Activated CD4-positive, alpha-beta T cell treated with anti-CD3 and anti-CD28 coated beads for 1 hour (primary cell): ENCODE measurements at places on chromosomes 1 and 21.

GRCh38 chr1:157993918-157994605 lies 617 bp downstream of the KIRREL1 start:
- DNase-seq, result no peak

DNA sequence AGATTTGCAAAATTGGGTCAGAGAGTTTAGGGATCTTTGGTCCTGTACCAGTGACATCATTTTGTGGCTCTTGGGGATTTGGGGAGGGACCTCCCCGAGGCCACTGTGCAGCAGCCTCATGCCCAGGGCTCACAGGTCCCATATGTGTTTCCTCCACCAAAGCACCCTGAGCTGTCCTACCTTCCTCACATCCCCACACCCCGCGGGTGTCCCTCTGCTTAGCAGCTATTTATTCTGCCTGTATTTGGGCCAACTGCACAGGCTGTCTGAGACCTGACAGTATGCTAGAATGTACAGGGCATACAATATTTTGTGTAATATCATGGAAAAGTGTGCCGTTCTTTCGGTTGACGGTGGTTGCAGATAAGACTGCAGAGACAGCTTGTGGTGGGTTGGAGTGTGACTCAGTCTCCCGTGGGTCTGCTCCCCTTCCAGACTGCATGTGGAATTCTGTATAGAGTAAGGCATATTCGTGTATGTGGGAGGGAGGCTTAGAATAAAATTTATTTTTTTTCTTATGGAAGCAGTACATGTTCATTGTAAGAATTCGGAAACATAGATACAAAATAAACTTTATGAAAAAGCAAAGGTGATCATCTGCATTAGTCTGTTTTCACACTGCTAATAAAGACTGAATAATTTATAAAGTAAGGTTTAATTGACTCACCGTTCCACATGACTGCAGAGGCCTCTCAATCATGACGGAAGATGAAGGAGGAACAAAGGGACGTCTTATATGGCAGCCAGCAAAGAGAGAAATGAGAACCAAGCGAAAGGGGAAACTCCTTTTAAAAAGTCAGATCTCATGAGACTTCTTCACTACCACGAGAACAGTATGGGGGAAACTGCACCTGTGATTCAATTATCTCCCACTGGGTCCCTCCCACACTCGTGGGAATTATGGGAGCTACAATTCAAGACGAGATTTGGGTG lies 84.4 kb downstream of the ADARB1 start:
- DNase-seq, result no peak

DNA sequence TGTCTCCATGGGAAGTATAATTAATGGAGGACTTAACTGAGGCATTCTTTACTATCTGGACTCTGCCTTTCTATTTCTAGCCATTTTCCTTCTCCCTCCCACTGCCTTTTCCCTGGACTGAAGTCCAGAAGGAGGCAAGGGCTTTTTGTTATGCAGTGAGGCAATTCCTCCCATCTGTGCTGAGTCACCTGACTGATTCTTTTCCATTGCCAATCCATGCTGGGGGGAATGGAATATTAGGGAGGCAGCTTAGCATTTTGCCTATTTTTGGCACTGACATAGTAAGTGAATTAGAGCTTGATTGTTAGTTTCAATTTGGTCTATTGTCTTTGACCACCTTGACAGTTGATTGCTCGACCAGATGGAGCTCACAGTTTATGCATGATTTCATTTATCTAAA lies 1000.6 kb upstream of the PRMT6 start:
- no peak for DNase-seq

DNA sequence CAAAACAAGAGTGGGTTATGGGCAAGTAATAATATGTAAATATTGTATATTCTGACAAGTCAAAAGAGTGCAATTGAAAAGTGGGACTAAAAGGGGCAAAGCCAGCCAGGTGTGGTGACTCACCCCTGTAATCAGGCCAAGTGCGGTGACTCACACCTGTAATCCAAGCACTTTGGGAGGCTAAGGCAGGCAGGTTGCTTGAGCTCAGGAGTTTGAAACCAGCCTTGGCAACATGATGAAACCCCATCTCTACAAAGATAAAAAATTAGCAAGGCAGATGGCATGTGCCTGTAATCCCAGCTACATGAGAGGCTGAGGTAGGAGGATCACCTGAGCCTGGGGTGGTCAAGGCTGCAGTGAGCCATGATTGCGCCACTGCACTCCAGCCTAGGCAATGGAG lies 304.0 kb downstream of the HHIPL2 start:
- DNase-seq, result no peak

DNA sequence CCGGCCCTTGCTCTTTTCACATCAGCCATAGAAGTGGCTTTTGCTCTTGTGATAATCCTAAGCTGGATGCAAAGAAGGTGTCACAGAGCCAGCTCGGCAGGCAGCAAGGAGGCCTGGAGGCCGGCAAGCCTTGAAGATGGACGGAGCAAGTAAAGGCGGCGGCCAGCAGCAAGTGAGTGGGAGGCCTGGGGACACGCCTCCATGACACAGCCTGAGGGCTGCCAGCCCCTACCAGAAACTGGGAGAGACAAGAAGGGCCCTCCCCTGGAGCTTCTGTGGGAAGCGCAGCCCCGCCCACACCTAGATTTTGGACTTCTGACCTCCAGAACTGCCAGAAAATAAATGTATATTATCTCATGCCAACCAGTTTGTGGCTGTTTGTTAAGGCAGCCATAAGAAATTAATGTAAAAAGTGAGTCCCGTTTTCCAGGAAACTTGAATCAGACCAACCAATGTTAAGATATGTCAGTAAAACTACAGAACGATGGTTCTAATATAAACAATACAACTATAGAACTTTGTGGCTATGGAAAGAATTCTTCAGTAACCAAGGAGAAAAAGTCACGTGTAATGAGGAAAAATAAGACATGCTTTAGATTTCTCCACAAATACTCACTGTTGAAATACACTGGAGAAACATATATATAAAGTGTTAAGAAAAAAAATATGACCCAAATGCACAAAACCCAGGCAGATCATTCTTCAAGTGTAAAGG lies 49.9 kb downstream of the BACE2 start:
- DNase-seq, result no peak

- no peak for DNase-seq
These were observed 134.9 kb downstream of the MATN1 start for GRCh38 chr1:30588311-30589073.
